ENCODE measurements at places on chromosomes 2 and 18. TPM values are rescaled to one million over a fixed set of nuclear protein-coding genes. Genes with fewer than 3 reads are reported as not detected.

Gene FOXI3
- 0.08 TPM for polyA plus RNA-seq

Gene TMEFF2
- polyA plus RNA-seq: 19.6 TPM

Gene RTKN
- polyA plus RNA-seq: 65.8 TPM

Gene MATN3
- polyA plus RNA-seq: 3.8 TPM

Gene CHRNG
- 0.81 TPM for polyA plus RNA-seq

Gene IL36RN
- not detected for polyA plus RNA-seq

Gene C2orf72
- polyA plus RNA-seq: 4.4 TPM

Gene ANO7
- polyA plus RNA-seq: 1.1 TPM

Gene TYMS
- 126 TPM for polyA plus RNA-seq

Gene VWC2L
- 0.10 TPM for polyA plus RNA-seq

Gene HOXD9
- polyA plus RNA-seq: 86.4 TPM

Gene KCNJ3
- 7.4 TPM for polyA plus RNA-seq

Gene E2F6
- polyA plus RNA-seq: 25.0 TPM

Gene MARCHF4
- polyA plus RNA-seq: 0.11 TPM

Gene ERLEC1
- polyA plus RNA-seq: 71.0 TPM

Gene FKBP7
- 67.2 TPM for polyA plus RNA-seq

Gene TDRD15
- polyA plus RNA-seq: not detected

Gene LIPT1
- polyA plus RNA-seq: 12.1 TPM

Gene DSC2
- 42.9 TPM for polyA plus RNA-seq

Gene AQP4
- polyA plus RNA-seq: 1.00 TPM

Gene TMEM163
- polyA plus RNA-seq: 2.4 TPM

Gene ST8SIA5
- 1.1 TPM for polyA plus RNA-seq

Gene RAB6D
- polyA plus RNA-seq: 2.2 TPM

Gene HOXD12
- 0.20 TPM for polyA plus RNA-seq

Gene ST6GAL2
- 18.3 TPM for polyA plus RNA-seq

Gene UGT1A10
- polyA plus RNA-seq: not detected

Gene CMPK2
- polyA plus RNA-seq: 3.3 TPM

Gene RAD51AP2
- 0.18 TPM for polyA plus RNA-seq

Gene MAPK4
- 10.3 TPM for polyA plus RNA-seq

Gene SPATS2L
- polyA plus RNA-seq: 141 TPM

Gene TTC31
- polyA plus RNA-seq: 32.5 TPM

Gene SRD5A2
- polyA plus RNA-seq: 0.06 TPM

Gene GPR35
- 1.5 TPM for polyA plus RNA-seq

All from right renal pelvis (tissue), 4 donors.